ENCODE measurements at places on chromosomes 6 and 20.

DNA sequence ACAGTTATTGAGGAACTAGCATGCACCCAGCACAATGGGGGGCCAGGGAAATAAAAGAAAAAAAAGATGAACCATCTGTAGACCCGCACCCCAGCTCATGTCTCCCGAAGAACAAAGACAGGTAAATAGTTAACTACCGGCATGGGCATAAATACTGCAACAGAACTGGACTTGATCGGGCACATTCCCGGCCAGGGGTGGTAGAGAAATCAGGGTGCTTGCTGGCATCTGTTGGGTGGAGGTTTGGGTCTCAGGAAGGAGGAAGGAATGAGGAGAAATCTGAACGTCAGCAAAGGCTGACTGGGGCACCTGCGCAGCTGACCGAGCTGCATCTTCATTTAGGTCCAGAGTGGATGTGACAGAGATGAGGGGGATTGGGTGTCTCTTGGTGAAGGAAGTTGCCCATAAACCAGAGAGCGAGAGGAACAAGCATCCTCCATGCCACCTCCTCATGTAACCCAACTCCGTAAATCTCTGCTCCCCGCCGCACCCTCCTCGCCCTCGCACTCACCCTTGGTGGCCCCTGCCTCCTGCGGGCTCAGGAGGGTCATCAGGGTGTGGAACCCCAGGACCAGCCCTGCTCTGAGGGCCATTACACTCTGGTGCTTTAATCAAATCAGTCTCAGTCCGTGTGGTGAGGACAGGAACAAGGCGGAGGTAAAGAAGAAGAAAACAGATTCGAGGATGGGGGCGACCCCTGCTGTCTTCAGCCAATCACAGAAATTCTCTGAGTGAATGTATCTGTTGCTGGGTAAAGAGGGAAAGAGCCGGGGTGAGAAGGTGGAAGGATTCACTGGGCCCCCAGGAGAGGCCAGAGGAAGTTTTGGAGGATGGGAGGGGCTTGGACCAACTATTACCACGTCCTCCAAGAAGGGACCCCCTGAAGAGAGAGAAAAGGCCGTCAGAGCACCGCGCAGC is at the start of gene HLA-DOA:
HLA-DOA (minus strand) TSS at position 648 of the 918 bp plus-strand sequence.
- DNase-seq = no peak

- no peak for DNase-seq
Observed at GRCh38 chr6:32382757-32383420, 11.2 kb upstream of the TSBP1 start.

GRCh38 chr6:45584127-45584526 is 206.4 kb upstream of the SUPT3H start:
- DNase-seq = no peak

DNA sequence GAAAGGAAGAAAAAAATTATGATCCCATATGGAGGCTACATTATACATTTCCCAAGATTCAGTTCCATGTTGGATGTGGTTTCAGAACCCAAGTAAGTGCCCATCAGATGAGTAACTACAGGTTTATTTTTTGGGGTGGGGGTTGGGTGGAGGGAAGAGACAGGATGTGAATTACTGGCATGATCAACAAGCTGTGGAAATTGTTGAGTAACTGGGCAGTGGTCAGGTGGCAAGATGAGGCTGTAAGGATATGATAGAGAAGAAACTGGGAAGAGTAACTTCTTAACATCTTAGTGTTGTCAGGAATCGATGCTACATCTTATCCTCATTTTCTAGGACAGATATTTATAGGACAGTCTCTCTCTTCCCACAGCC is 153.5 kb downstream of the CFAP61 start:
- no peak for DNase-seq

GRCh38 chr6:90351696-90352095 is 55.1 kb upstream of the BACH2 start:
- DNase-seq = no peak

DNA sequence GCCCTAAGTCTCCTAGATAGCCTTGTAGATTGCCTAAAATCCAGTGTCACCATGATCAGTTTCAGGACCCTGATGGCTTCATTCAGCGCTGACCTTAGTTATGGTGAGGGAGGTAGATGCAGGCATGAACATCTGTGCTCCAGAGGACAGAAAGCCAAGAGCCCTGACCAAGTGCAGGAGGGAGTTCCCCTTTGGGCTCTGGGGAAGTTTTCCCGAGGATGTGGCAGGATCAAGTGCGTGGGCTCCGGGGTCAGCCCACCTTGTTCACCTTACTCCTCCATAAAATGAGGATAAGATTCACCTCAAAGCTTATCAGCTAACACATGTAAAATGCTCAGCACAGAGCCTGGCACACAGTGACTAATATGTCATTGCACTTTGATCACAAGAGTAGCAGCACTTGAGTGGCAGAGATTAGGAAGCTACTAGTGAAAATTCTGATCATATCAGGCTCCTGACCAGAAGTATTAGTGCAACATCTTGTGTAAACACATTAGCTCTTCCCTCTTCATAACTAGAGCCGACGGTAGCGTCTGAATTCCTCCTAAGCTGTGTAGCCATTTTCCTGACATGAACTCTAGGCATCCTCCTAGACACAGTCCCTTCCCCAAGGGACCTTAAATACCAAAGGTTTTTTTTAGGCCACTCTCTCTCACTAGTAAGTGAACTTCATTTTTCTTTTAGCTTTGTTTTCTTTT is 125.2 kb downstream of the SULF2 start:
- no peak for DNase-seq

DNA sequence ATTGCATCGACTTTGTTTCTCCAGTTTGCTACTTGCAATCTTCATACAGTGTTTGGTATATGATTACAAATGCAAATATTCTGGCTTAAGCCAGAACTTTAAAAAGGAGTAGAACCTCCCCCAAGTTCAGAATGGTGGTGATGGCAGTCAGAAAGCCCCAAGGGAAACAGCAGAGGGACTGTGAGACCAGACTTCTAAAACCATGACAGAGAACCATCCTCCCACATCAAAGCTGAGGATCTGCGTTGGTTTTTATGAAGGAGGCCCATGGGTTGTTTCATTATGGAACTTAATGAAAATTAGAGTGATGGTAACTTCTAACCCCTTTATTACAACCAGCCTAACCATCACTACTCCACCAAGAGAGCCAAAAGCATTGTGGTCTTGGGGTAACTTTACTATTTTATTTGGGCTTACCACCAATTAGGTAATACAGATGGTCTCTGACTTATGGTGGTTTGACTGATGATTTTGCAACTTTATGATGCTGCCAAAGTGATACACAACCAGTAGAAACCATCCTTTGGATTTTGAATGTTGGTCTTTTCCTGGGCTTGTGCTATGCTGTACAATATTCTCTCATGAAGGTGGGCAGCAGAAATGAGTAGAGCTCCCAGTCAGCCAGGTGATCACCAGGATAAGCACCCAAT is 10.9 kb upstream of the MRS2 start:
- no peak for DNase-seq

DNA sequence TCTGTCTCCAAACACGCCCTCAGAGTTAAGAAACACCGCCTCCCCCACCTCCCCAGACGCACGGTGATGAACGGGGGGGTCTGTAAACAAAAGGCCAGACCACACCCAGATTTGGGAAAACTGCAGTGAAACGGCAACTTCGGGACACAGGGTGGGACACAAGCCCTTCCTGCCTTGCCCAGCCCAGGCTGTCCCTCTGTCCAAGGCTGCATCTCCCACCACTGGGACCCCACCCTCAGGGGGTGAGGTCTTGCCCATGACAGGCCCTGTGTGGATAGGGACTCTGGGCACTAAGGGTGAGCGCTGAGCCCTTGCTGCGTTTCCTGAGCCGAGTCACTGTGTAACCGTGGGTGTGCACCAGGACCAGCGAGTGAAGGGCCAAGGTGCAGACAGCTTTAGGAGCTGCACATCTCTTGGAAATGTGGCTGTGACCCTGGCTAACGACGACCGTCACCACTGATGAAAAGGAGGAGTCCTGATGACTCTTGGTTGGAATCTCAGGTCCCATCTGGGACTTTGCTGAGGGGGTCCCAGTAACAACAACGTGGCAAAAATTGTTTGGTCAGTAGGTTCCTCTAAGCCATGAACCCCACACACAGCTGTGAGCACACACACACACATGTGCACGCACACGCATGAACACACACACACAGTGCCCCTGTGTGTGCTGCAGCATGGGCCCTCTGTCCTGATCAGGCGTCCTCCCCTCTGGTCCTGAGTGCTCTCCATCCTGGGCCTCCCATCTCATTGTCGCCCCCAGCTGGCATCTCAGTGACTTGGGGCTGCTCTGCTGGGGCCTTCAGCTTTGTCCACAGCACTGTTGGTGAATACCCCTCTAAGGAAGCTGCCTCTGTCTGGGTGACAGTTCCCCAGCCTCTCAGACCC is 100.6 kb downstream of the RAMACL start:
- no peak for DNase-seq

DNA sequence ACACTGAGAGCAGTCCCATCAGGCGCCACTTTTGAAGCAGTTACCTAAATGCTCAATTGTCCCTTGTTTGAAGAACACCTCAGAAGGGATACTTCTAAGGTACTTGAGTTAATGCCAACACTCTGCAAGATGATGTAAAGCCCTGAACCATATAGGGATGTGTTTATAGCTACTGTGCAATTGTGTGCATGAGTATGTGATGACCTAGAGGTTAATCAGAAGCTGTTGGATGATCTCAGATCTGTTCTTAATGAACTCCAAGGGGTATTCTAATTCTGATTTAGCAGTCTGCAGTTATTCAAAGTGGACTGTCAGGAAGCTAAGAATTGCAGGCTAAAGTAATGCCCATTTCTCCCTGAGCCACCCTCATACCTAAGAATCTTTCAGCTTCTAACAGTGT is 158.3 kb downstream of the TMEM242 start:
- no peak for DNase-seq

DNA sequence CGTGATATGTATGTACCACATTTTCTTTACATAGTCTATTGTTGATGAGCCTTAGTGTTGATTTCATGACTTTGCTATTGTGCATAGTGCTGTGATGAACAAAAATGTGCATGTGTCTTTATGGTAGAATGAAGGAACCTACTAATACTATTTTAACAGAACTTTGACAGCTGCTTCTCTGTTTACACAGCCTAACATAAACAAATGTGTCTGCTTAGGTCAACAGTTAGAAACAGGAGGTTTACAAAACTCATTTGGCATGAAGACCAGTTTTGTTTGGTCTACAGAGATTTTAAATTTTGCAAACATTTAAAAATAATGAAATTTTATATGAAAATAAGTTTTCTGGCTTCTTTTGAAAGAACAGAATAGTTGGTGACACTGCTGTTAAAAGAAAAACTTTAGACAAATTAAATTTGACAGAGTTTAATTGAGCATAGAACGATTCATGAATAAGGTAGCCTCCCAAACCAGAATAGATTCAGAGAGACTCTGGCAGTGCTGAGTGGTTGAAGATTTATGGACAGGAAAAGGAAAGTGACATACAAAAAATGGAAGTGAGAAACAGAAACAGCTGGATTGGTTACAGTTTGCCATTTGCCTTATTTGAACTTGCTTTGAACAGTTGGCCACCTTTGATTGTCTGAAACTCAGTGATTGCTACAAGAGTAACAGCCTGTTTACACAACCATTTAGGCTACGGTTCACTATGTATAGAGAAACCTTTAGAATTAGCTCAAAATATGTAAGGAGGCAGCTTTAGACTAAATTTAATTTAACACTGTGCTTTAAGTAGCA is 715.8 kb upstream of the HS3ST5 start:
- no peak for DNase-seq

DNA sequence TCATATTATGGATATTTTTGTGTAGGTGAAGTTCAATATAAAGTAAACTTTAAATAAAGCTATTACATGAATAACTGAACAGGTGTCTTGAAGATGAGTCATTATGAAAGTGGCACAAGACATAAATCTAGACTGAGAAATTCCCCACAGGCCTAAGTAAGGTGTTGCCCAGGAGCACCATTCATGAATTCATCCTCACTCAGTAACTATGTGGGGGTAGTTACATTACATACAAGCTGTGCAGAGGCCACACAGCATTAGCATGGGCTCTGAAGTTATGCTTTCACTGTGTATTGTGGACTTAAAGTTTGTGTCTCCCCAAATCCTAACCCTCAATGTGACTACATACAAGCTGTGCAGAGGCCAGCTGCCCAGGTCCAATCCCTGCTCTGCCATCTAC is 65.9 kb downstream of the BCAS1 start:
- peak; percentile 5 for DNase-seq

DNA sequence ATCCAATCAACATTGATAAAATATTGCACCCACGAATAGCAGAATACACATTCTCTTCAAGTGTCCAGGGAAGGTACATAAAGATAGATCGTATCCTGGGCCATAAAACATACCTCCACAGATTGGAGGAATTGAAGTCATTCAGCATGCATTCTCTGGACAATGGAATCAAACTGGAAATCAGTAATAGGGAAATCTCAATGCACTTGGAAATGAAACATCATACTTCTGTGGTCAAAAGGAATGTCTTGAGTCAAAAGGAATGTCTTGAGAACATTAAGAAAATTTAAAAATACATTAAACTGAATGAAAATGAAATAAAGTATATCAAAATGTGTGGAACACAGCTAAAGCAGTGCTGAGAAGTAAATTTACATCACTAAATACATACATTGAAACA is 138.8 kb downstream of the TFAP2A start:
- peak; percentile 22 for DNase-seq

DNA sequence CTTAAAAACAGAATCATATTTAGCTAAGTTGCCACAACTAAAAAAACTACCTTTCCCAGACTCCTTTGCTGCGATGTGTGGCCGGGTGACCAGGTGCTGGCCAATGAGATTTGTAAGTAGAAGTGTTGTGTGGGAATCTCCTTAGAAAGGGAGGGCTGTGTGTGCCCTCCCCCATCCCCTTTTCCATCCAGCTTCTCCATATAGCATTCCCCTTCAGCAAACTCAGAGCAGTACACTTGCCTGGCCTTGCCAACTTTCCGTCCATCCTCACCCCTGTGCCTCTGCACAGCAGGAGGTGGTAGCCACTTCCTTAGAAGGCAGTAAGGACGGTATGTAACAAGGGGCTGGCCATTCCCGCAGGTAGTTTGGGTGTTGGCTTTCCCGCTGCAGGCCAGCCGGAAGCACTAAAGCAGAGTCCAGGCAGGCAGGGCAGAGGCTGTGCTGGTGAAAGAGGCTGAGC is 22.3 kb upstream of the KCNK16 start:
- DNase-seq = no peak

DNA sequence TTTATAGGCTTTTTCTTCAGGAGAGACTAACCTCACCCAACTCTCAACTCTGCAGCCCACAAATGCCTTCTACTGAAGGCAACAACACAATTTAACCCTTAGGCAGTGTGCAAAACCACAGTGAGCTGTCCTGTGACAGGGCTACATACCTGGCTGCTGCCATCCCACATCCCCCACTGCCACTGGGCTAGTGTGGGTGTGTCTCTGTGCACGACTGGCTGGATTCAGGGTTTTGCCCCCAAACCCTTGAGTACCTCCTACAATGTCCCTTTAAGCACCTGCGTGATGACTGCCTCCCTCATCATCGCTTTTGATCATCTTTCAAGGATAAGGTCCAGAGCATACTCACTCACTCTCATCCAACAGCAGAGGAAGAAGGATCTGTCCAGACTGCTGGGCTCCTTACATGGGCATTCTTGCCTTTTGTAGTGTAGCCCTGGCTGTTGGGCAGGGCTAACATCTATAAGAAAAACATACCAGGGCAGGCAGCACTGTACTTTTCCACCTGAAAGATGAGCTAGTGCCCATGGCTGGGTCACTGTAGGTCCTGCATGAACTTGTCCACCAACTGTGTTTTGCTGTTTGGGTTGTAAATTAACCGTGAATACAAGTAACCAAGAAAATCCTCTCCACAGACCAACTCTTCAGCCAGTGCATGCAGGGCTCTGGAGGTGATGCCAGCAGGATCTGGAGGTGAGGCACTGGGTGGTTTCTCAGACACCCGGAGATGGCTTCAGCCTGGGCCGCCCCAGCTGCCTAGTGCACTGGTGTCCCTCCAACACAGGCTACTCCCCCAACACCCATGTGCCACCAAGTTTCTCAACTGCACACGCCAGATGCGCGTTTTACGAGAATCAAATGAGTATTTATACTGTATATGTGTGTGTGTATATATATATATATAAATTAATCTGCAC is 45.2 kb downstream of the PLCG1 start:
- DNase-seq = peak; percentile 45
